ENCODE measurements at places on chromosomes 4 and X.
A peak's percentile ranks its signal among the peaks of the same experiment; 100 is the strongest.

- H3K36me3 ChIP-seq = peaks cover 50% of the 10 kb centered on the region
- H3K4me3 ChIP-seq = peak overlapping the region; percentile 96
- peaks cover 60% of the 10 kb centered on the region for H3K4me1 ChIP-seq
These were observed 728 bp downstream of the UBA6 start for GRCh38 chr4:67700116-67700737.

DNA sequence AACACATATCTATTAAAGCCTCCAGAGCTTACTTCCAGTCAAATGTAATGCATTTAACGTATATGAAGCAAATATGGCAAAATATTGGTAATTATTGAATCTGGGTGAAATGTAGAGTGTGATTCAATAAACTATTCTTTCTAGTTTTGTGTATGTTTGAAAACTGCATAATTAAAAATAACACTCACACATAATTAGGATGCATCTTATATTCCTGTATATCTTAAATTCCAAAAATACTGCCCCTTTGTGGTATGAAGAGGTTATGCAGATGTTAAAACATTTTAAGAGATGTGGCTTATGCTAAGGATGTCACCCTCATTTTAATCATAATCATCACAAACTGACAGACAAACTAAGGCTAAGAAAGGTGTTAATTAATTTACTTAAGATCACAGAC is 182.9 kb downstream of the COX18 start:
- H3K4me1 ChIP-seq = no peaks in the 10 kb centered on the region
- no peak for DNase-seq
- H3K36me3 ChIP-seq = no peaks in the 10 kb centered on the region
- no peaks in the 10 kb centered on the region for H3K27me3 ChIP-seq
- H3K27ac ChIP-seq = no peak overlapping the region
- no peak overlapping the region for H3K4me3 ChIP-seq

GRCh38 chrX:120536061-120536460 is 24.7 kb downstream of the CUL4B start:
- H3K4me3 ChIP-seq = no peak overlapping the region
- no peaks in the 10 kb centered on the region for H3K4me1 ChIP-seq
- peaks cover 39% of the 10 kb centered on the region for H3K36me3 ChIP-seq
- H3K27me3 ChIP-seq = no peaks in the 10 kb centered on the region

- peak overlapping the region; percentile 96 for H3K4me3 ChIP-seq
- H3K27ac ChIP-seq = peak overlapping the region; percentile 100
- DNase-seq = no peak
- H3K36me3 ChIP-seq = peaks cover 20% of the 10 kb centered on the region
- H3K27me3 ChIP-seq = no peaks in the 10 kb centered on the region
These were observed 1.7 kb upstream of the CNOT6L start for GRCh38 chr4:77820649-77821561.

GRCh38 chr4:134702374-134702773 is 500.8 kb upstream of the PABPC4L start:
- no peak overlapping the region for H3K4me3 ChIP-seq
- H3K36me3 ChIP-seq = no peaks in the 10 kb centered on the region
- no peaks in the 10 kb centered on the region for H3K27me3 ChIP-seq
- DNase-seq = no peak

DNA sequence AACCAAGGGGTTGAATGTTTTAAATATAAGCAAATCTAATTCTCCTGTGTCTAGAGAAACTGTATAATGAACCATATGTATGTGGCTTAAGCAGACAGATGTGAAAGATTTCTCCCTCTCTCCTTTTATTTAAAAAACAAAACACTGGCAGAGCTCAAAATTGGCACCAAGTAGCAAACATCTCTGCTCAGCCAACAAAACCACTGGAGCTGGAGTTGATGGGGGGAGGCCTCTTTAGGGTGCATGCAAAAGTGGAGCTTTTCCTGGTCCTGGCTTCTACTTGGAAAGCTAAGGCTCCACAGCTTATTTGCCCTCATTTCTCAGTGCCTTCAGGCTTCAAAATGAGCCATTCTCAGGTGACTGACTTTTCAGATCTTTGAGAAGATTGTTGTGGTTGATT is 95.6 kb downstream of the REPS2 start:
- DNase-seq = no peak
- no peaks in the 10 kb centered on the region for H3K36me3 ChIP-seq
- no peaks in the 10 kb centered on the region for H3K4me1 ChIP-seq
- no peak overlapping the region for H3K27ac ChIP-seq
- no peak overlapping the region for H3K4me3 ChIP-seq
- H3K27me3 ChIP-seq = no peaks in the 10 kb centered on the region

GRCh38 chrX:12505127-12505526 is 286.1 kb upstream of the PRPS2 start:
- no peaks in the 10 kb centered on the region for H3K27me3 ChIP-seq
- DNase-seq = no peak
- no peak overlapping the region for H3K4me3 ChIP-seq

Data from activated CD4-positive, alpha-beta memory T cell treated with anti-CD3 and anti-CD28 coated beads, Interleukin-2, amount 10 ng/mL, durations not matched to agents 7 days and 5 days (primary cell).